Central memory CD8-positive, alpha-beta T cell (primary cell): ENCODE measurements at places on chromosomes 4 and X.

DNA sequence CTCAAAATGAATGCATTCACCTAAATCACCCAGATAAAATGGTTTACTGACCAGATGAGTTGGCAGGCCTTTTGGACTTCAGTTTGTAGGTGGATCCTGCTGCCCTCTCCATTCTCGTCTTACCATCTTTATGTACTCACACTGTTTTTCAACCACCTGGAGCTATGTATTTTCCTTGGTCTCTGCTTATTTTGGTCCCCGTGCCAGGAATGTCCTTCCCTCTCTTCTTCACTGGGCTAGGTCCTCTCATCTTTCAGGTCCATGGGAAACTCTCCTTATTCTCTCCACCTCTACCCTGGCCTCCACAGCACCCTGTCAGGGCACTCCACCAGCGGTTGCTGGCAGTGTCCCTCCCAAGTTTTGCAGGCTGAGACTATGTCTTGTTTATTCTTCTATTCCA, 2.6 kb downstream of the GPRIN3 start:
- DNase-seq, result no peak

- DNase-seq, result no peak
Observed at GRCh38 chrX:39912126-39912525, 185.6 kb downstream of the BCOR start.

- no peak for DNase-seq
Observed at GRCh38 chr4:159016593-159017024, 86.3 kb upstream of the RAPGEF2 start.

GRCh38 chr4:38381788-38382187, 282.2 kb upstream of the KLF3 start:
- no peak for DNase-seq

GRCh38 chr4:56649445-56650261, 31.4 kb downstream of the HOPX start:
- DNase-seq, result no peak

- no peak for DNase-seq
Observed at GRCh38 chrX:54551801-54552200, 21.8 kb downstream of the GNL3L start.

GRCh38 chr4:166827167-166827566, 407.1 kb downstream of the SPOCK3 start:
- DNase-seq, result no peak

DNA sequence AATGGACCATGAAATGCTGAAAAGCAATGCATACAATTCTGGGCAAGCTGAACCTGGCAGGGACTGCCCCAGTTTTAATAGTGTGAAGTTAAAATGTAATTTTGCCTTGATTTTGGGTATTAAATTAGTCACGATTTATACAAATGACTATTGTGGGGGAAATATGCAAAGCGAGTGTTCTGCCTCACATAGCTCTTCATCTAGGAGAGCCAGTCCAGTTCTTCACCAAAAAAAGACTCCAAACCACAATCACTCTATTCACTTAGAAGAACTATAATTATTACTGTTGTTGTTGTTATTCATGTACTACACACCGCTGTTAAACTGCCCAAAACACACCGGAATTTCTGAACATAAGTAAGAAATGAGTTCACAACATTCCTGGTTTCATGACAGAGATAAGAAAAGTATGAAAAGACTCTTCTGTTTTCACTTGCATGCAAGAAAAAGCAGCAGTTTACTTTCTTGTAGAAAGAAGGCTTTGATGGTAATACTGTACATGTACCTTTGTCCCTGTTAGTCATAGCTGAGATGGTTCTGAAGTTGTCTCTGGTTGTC, 101.9 kb downstream of the QRFPR start:
- DNase-seq, result no peak

DNA sequence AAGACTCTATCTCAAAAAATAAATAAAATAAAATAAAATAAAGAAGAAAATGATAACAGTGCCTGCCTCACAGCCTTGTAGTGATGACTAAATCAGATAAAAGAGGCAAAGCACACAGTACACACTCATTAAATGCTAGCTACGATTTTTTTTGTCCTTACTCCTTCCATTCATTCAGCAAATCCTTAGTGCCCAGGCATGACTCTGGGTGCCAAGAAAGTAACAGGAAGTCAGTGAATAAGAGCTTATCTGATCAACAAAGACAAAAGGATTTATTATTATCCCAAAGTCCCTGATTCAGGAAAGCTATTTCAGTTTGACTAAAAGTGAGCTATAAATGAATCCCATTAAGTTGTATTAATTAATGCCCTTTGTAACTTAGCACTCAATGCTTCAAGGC, 92.7 kb downstream of the SH3KBP1 start:
- DNase-seq, result no peak

- DNase-seq, result no peak
Observed at GRCh38 chr4:54700986-54701385, 43.2 kb downstream of the KIT start.

DNA sequence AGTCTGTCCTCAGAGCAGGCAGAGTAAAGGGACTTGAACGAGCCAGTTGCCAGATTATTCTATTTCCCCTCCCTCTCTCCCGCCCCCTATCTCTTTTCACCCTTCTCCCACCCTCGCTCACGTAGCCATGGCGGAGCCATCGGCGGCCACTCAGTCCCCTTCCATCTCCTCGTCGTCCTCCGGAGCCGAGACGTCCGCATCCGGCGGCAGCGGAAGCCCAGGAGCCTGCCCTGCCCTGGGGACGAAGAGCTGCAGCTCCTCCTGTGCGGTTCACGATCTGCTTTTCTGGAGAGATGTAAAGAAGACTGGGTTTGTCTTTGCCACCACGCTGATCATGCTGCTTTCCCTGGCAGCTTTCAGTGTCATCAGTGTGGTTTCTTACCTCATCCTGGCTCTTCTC, 106.2 kb upstream of the SMAD1 start:
- DNase-seq, result no peak

DNA sequence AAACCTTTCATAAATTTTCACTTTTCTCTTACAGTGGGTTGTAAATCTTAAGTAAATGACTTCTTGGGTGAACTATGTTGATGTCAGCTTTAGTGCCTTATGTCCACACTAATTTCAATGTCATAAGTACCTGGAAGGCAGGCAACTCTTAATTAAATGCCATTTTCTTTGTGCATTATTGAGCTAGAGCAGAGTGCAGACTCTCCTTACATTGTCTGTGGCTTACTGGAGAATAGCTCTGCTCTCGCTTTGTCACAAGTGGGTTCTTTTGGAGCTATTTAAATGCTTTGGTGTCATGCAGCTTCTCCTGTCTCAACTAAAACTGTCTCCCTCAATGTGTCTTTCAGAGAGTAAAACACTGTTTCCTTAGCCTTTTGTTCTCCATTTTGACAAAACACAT, 411.6 kb downstream of the STIM2 start:
- no peak for DNase-seq

GRCh38 chr4:182475539-182475938, 232.3 kb downstream of the TENM3 start:
- DNase-seq, result no peak

GRCh38 chr4:138199568-138200235, 42.4 kb downstream of the SLC7A11 start:
- no peak for DNase-seq

DNA sequence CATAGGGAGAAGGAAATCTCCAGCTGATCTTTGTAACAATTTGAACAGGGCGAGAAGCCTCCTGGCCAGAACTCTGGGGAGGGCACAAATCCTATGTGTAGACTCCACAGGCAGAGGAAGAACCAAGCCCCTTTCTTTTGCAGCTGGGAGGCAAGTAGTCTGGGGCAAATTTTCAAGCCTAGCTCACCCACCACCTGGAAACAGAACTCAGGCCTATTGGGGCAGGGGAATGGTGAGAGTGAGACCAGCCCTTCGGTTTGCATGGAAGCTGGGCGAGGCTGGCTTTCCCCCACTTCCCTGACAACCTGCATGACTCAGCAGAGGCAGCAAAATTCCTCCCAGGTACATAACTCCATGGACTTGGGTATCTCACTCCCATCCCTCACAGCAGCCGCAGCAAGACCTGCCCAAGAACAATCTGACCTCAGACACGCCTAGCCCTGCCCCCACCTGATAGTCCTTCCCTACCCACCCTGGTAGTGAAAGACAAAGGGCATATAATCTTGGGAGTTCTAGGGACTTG, 138.2 kb downstream of the EMCN start:
- DNase-seq, result no peak

DNA sequence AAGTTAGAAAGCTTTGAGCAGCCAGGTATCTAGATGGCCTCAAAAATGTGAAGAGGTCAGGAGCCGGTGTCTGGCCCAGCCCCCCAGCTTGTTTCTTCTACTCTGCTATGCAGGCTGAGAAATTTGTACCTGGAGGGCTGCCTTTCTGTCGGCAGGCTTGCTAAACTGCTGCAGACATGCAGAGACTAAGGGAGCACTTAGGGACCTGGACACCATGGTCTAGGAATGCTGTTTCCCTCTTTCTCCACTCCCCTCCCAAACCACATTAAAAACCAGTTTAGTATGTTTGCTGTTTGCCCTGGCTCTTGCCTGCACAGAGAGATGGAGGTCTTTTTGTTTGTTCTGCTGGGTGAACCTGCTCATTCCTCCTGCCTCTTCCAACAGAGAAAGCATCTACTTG, 157.1 kb upstream of the DGKK start:
- no peak for DNase-seq

GRCh38 chr4:41881981-41882624, 53.1 kb upstream of the TMEM33 start:
- DNase-seq, result no peak

DNA sequence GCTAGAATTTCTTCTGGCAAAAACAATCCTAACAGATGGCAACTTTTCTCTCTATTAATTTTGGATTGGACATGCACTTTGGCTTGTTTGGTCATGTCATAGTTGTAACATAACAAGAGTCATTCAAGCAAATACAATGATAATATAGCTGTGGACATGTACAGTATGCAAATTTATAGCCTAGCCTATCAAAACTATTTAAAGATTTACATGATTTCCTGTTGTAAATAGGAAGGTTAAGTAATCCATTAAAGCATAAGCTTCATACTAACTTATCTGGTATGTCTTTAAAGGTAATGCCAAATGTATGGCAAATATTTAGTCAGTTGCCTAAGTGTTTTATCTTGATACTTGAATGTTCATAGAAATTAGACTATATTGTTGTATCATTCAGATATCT, 45.3 kb downstream of the RPA4 start:
- no peak for DNase-seq

- DNase-seq, result no peak
Observed at GRCh38 chrX:116862340-116862739, 399.6 kb upstream of the CT83 start.

GRCh38 chr4:1012034-1012739, 761 bp downstream of the FGFRL1 start:
- DNase-seq, result no peak

- DNase-seq, result no peak
Observed at GRCh38 chr4:113026556-113026955, 22.9 kb upstream of the ANK2 start.

DNA sequence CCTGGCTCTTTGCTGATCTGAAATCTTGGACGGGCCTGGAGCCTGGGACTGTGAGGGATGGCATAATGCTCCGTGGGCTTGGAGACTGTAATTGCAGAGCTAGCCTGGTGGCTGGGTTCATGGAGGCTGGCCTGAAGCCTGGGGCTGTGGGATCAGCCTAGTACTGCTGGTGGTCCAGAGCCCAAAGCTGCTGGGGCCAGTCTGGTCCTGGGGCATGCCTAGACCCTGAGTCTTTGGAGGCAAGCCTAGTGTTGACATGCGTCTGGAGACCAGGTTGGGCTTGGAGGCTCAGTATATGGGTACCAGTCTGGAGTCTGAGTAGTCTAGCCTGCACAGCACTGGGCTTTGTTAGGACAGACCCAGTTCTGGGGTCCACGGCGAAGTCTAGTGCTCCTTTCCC, 172.0 kb upstream of the ZC4H2 start:
- no peak for DNase-seq

- DNase-seq, result no peak
Observed at GRCh38 chr4:113977526-113977855, 2.0 kb downstream of the ARSJ start.

DNA sequence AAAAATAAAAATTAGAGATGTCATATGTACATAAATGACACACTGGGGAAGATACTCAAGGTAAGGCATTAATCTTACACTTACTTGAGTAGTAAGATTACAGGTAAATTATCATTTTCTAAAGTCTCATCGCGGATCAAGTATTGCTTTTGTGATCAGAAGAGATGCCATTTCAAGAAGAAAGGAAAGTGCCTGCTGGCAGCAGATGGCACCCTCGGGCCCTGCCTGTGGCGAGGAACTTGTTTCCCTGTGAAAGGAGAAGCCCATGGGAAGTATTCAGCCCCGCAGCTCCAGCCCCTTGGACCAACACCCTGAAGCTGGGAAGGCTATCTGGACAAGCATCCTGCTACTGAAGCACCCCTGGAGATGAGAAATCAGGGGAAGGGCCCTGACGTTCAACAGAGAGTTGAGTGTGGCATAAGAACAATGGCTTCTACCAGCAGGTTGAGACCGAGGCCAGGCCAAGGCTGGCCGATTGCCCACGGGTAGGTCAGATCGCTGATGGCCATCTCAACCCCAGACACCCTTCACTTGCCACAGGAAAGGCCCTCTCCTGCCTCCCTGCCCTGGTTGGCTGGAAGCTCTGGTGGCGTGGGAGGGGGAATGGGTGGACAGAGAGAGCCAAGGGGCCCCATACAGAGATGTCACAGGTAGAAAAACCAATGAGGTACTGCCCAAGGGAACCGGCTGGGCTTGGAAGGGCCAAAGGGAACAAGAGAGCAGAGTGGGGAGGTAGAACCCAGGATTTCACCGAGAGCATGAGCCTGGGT, 18.8 kb upstream of the MXD4 start:
- DNase-seq, result no peak

DNA sequence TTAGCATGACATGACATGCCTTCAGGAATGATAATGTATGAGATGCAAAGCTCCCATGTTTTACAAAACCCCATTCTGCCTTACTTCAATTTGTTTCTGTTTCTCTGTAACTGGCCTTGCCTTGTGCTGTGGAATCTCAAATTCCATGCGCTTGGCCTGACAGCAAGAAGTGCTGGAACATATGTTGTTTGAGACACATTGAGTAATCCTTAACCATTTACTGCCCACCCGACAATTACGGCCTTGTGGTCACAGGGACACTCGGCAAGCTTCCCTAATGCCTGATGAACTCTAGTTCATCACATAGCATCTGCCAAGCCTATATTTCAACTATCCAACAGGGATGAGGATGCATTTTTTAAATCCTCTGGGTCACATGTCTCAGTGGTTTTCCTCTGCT, 226.4 kb upstream of the CASK start:
- DNase-seq, result no peak

DNA sequence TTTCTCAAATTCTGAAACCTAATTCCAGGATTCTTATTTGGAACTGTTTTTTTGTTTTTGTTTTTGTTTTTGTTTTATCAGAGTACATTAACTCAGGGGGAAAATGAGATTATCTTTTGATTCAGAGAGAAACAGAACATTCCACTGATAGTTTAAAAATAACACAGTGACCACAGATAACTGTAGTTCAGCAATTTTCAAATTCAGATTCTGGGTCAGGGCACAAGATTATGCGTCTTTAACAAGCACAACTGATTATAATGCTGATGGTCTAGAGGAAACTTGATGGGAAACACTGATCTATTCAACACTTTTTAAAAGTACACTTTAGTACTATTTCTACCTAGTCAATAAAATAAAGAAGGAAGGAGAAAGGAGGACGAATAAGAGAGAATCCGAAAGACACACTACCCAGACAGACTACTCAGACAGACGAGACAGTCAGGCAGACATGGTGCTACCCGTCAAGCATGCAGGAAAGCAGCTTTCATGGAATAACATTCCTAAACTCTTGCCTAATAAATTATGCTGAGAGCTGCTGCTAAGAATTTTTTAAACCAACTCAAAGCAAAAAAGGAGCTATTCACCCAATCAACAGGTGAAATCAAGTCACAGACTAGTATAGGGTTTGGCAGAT, 59.0 kb downstream of the APBB2 start:
- no peak for DNase-seq

- no peak for DNase-seq
Observed at GRCh38 chr4:170336238-170336775, 246.6 kb upstream of the AADAT start.
